Esophagus squamous epithelium (tissue), 5 donors: ENCODE measurements at places on chromosomes 2 and 18. TPM values are rescaled to one million over a fixed set of nuclear protein-coding genes. Genes with fewer than 3 reads are reported as not detected.
A peak's percentile ranks its signal among the peaks of the same experiment; 100 is the strongest.

ABCB11 gene
- 0.68 TPM for total RNA-seq

GRCh38 chr2:111675419-111676194 is 208.4 kb downstream of the ANAPC1 start:
- peak overlapping the region; percentile 36 for H3K27ac ChIP-seq
- H3K4me3 ChIP-seq = no peak overlapping the region
- H3K4me1 ChIP-seq = no peaks in the 10 kb centered on the region
- DNase-seq = no peak
- H3K27me3 ChIP-seq = no peaks in the 10 kb centered on the region

DNA sequence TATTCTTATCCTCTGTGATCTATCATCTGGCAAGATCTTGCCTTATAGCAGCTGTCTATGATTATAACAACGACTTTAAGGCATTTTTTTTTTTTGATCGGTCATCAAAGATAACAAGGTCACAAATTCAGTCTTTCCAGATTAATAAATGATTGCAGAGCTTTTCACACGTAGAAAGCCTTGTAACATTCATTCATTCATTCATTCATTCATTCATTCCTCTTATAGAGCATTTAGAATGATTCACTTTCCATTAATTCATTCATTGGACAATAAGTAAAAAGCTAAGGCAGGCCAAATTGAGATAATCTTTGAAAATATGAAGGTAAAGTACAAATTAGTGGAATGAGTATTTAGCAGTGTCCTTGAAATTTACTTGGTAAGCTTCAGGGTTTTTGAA is 223.7 kb downstream of the NUP35 start:
- no peaks in the 10 kb centered on the region for H3K36me3 ChIP-seq
- no peaks in the 10 kb centered on the region for H3K27me3 ChIP-seq
- H3K4me1 ChIP-seq = no peaks in the 10 kb centered on the region
- no peak overlapping the region for H3K4me3 ChIP-seq

BAZ2B gene
- 59.9 TPM for total RNA-seq

GRCh38 chr2:44181648-44182047 is 13.0 kb downstream of the PPM1B start:
- no peak for DNase-seq
- H3K4me1 ChIP-seq = peaks cover 69% of the 10 kb centered on the region
- H3K4me3 ChIP-seq = no peak overlapping the region
- no peak overlapping the region for H3K27ac ChIP-seq

DNA sequence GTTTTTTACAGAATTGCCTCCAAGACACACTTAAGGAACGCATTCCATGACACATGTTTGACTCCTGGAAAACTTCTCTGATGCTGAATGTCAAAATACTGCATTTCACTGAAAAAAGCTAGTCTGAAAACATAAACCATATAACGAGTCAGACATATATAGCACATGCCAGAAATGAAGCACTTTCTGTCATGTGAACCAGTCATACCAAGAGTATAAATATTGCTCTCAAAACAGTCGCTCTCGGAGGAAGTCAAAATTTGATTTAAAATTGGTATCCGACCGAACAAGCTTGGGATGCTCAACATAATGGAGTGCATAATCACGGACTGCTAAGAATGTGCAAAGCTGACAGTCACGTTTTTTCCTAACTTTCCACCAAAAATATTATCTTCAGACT is 115.9 kb downstream of the PIEZO2 start:
- no peaks in the 10 kb centered on the region for H3K36me3 ChIP-seq
- no peak overlapping the region for H3K4me3 ChIP-seq
- DNase-seq = no peak

- no peaks in the 10 kb centered on the region for H3K27me3 ChIP-seq
- no peak overlapping the region for H3K4me3 ChIP-seq
- H3K36me3 ChIP-seq = peaks cover 9% of the 10 kb centered on the region
- no peak overlapping the region for H3K27ac ChIP-seq
- DNase-seq = no peak
- H3K4me1 ChIP-seq = peaks cover 18% of the 10 kb centered on the region
Observed at GRCh38 chr18:9811978-9812377, 73.8 kb upstream of the TXNDC2 start.

DNA sequence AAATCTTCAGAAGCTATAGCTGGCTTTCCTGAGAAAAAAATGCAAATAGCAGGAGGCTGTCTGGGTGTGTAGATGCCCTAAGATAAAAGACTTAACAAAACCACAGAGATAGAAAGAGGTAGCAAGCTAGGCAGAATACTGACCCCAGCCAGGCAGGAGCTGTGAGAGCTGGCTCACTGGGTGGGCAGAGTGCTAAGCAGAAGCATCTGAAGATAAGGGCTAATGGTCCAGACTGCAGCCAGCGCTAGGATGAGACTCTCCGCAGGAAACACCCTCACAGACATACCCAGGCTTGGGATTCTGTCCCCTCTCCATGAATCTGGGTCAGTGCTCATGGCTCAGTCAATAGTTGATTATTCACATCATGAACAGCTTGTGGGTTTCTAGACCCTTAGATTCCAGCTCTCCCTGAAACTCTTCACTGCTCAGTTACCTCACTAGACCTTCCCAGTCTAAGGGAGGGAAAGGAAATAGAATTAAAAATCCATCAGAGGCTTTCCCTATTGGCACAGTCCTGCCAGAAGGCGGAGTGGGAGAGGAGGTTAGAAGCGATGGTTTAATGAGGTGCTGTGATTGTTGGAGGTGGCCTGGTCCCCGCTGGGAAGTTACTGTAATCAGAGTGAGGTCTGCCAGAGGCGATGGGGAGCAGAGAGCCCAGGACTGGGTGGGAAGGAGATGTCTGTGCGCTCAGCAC is 21.4 kb upstream of the CCBE1 start:
- no peak overlapping the region for H3K4me3 ChIP-seq
- H3K27ac ChIP-seq = no peak overlapping the region
- no peaks in the 10 kb centered on the region for H3K36me3 ChIP-seq
- H3K4me1 ChIP-seq = no peaks in the 10 kb centered on the region
